Nasal cavity respiratory epithelium epithelial cell of viscerocranial mucosa (primary cell): ENCODE measurements at places on chromosomes 6 and 20. TPM values are rescaled to one million over a fixed set of nuclear protein-coding genes. Genes with fewer than 3 reads are reported as not detected.

PNLDC1 gene
- total RNA-seq, result 0.07 TPM in 1 of 2 replicates, not detected in the other

SRMS gene
- 0.14 and 0.34 TPM in 2 replicates for total RNA-seq

GGT7 gene
- 1.4 and 6.7 TPM in 2 replicates for total RNA-seq

IL17A gene
- total RNA-seq, result not detected in 2 replicates

BIRC7 gene
- total RNA-seq, result not detected in 2 replicates

LIN28B gene
- total RNA-seq, result not detected in 2 replicates

HEBP2 gene
- total RNA-seq, result 35.7 and 40.7 TPM in 2 replicates

PLCB4 gene
- 1.0 and 5.1 TPM in 2 replicates for total RNA-seq

VPS16 gene
- 22.9 and 25.3 TPM in 2 replicates for total RNA-seq

BEND6 gene
- total RNA-seq, result 2.1 and 3.5 TPM in 2 replicates

OOEP gene
- 0.14 TPM in 1 of 2 replicates, not detected in the other for total RNA-seq

SLPI gene
- total RNA-seq, result 458 and 1,147 TPM in 2 replicates

DDR1 gene
- 101 and 486 TPM in 2 replicates for total RNA-seq

WFDC10B gene
- not detected in 2 replicates for total RNA-seq

RSPO4 gene
- total RNA-seq, result not detected in 2 replicates

CGA gene
- not detected in 2 replicates for total RNA-seq

PCSK2 gene
- not detected in 2 replicates for total RNA-seq

AKAP12 gene
- total RNA-seq, result 2.1 and 13.6 TPM in 2 replicates

OR2H1 gene
- total RNA-seq, result not detected in 2 replicates

SLC25A27 gene
- 5.1 and 11.7 TPM in 2 replicates for total RNA-seq

POM121L2 gene
- total RNA-seq, result under 0.01 TPM in 1 of 2 replicates, not detected in the other

PROKR2 gene
- not detected in 2 replicates for total RNA-seq

MICB gene
- total RNA-seq, result 3.7 and 5.8 TPM in 2 replicates

TRIM31 gene
- under 0.01 TPM in 2 replicates for total RNA-seq

GABRR2 gene
- under 0.01 and 0.14 TPM in 2 replicates for total RNA-seq

HLA-DOA gene
- 0.07 TPM in 1 of 2 replicates, not detected in the other for total RNA-seq

ASXL1 gene
- 16.1 and 32.4 TPM in 2 replicates for total RNA-seq

SLC17A2 gene
- total RNA-seq, result not detected in 2 replicates

CLDN20 gene
- not detected in 2 replicates for total RNA-seq
